Activated CD4-positive, CD25-positive, alpha-beta regulatory T cell treated with anti-CD3 and anti-CD28 coated beads, Interleukin-2, amount 50 U/mL, for 16 hours (primary cell): ENCODE measurements at places on chromosomes 5 and 9.

DNA sequence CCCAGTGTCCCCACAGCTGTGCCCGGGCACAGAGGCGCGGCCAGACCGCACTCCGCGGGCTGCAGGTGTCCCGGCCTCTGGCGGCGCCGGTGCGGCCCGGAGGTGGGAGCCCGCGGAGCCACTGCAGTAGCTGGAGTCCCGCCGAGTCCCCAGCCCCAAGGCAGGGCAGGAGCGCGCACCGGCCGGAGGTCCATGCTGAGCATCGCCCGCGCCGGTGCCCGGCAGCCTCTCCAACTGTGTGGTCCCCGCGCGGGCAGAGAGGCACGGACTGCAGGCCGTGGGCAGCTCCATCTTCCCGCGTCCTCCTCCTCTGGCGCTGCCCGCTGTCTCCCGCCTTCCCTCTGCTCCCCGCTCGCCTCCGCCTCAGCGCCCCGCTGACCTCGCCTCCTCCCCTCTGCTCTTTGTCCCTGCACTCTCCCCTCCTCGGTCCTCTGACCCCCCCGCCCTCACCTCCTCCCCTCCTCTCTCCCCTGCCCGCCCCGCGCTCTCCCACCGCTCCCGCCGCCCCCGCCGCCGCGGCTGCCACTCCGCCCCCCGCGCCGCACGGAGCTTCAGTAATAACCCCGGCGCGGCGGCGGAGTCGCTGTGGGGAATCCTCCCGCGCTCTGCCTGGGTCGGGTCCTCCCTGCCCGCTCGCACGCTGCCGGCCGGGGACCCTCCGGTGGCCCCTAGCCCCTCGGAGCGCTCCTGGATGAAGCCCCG, at the start of gene ADAMTS16:
Gene ADAMTS16 (plus strand): TSS at position 554 of the 702 bp plus-strand sequence. CDS start 138 bp downstream, at position 692.
- DNase-seq = no peak

- DNase-seq = no peak
Observed at GRCh38 chr9:100472788-100473275, at the start of gene TMEFF1. TSS of gene TMEFF1 (plus strand) at chr9:100473149. CDS start at chr9:100473545, 396 bp downstream.

DNA sequence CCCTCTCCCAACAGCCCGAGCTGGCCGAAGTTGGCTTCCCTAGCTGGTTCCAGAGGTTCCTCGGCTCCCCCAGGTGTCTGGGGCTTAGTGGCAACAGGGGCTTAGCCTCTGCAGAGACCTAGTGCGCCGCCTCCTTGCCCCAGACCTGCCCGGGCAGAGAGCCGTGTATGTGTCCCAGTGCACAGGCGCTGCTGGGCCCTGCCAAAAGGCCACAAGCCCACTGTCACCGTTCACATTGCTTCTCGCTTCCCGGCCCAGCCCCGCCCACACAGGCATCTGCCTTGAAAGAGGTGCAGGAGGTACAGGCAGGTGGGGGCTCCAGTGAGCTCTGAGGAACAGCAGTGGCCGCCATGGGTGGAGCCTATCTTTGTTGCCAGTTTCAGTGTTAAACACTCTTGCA, 2.5 kb upstream of the CACFD1 start:
- DNase-seq = no peak

DNA sequence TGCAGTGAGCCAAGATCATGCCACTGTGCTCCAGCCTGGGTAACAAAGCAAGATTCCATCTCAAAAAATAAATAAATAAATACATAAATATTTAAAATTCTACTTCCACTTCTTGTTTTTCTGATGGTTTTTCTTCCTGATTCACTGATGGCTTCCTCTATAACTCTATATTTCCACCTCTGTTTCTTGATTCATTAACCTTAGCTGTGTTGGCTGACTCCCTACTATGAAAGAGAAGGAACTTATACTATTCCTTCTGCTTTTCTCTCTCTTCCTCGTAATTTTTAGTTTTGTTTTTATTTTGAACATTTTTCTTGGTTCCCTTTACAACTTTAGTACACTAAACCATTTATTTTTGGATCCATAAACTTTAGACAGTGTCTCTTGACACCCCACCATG, 103.5 kb downstream of the MAMDC2 start:
- no peak for DNase-seq

- DNase-seq = no peak
Observed at GRCh38 chr9:80720579-80720978, 968.8 kb downstream of the TLE1 start.

DNA sequence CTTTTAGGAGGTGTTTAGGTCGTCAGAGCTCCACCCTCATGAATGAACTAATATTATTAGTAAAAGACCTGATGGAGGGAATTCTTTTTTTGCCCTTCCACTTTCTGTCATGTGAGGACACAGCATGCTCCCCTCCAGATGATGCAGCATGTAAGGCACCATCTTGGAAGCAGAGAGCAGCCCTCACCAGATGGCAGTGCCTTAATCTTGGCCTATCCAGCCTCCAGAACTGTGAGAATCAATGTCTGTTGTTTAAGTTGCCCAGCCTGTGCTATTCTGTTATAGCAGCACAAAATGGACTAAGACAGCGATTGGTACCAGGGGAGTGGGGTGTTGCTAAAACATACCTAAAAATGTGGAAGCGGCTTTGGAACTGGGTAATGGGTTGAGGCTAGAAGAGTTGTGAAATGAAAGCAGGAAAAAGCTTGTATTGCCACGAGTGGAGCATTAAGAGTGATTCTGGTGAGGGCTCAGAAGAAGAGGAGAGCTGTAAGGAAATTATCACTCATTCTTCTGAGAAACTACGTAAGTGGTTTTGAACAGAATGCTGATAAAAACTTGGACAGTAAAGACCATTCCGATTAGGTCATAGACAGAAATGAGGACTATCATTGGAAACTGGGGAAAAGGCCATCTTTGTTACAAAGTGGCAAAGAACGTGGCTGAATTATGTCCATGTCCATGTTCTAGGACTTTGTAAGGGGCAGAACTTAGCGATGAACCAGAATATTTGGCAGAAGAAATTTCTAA, 28.6 kb downstream of the PTPDC1 start:
- DNase-seq = no peak

GRCh38 chr5:160496334-160496733, 74.7 kb downstream of the PTTG1 start:
- no peak for DNase-seq

GRCh38 chr5:30209755-30210154, 983.7 kb upstream of the CDH6 start:
- DNase-seq = no peak

DNA sequence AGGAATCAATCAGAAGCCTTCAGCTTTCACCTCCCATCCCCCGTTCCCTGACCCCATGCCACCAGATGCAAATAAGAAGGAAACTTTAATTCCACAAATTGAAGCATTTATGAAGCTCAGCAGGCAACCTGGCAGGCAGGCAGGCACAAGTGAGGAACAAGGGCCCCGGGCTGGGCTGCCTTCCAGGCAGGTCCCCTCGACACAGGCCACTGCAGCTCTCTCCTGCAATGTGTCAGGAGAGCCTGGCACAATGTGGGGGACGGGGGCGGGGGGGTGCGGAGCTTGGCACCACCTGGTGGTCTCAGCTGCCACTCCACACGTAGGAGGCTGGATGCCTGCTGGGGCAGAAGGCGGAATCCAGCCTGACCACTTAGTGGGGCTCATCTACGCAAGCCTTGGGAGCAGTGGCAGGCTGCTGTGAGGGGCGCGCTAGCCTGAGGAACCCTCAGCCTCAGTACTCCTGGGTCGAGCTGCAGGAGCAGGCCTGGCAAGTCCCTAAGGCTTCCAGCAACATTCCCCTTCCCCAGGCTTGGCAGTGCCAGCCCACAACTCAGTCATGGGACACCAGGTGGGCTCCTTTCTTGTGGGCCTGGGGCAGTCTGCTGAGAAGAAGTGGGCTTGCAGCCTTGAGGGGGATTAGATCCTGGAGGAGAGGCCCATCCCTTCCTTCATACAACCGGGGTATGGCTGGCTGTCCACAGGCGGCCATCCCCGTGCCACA, 50.2 kb upstream of the KCNMB1 start:
- DNase-seq = no peak

GRCh38 chr9:115295734-115296133, 177.8 kb upstream of the TNC start:
- DNase-seq = no peak

GRCh38 chr5:52821901-52822300, 34.2 kb downstream of the ITGA1 start:
- no peak for DNase-seq

GRCh38 chr5:175516933-175517823, 38.8 kb downstream of the SFXN1 start:
- no peak for DNase-seq
